M059J (cell line): ENCODE measurements at places on chromosomes 7 and 10.

GRCh38 chr7:45203936-45204445, 46.4 kb downstream of the RAMP3 start:
- peak; percentile 34 for DNase-seq

- DNase-seq = no peak
These were observed 139.7 kb upstream of the TMEM72 start for GRCh38 chr10:44771233-44771995.

- DNase-seq = no peak
These were observed 557 bp downstream of the CYTH3 start for GRCh38 chr7:6271694-6272440.

DNA sequence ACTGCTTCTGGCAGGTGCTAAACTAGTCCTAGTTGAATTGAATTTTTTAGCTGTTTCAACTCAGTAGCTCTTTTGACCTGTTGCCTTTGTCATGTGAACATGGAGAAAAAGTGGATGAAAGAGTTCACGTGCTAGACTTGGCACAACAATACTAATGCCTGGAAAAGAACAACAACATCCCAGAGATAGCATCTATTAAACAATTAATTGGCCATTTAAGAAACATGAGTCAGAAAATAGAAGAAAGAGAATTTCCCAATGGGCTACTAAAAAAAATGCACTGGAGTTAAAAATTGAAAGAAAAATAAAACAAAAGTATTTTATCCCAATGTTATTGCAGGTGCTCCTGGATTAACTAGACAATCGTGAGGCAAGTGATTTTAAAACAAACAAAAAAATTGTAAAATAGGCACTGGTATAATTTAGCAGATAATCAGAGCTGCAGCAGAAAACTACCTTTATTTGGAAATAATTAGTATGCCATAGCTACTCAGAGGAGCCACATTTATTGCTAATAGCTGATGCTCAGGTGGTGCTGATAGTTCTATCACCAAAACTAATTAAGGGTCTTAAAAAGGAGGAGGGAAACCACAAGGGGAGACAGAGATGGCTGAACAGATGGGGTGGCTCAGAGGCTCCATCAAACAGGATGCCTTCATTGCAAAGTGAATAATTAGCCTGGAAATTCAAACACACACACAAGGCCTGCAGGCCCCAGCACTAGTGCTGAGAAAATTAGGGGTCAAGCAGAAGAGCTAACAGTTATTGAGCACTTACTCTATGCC, 17.6 kb downstream of the CCDC71L start:
- DNase-seq = no peak

- DNase-seq = no peak
These were observed 433.9 kb downstream of the SORCS3 start for GRCh38 chr10:105075031-105075430.

DNA sequence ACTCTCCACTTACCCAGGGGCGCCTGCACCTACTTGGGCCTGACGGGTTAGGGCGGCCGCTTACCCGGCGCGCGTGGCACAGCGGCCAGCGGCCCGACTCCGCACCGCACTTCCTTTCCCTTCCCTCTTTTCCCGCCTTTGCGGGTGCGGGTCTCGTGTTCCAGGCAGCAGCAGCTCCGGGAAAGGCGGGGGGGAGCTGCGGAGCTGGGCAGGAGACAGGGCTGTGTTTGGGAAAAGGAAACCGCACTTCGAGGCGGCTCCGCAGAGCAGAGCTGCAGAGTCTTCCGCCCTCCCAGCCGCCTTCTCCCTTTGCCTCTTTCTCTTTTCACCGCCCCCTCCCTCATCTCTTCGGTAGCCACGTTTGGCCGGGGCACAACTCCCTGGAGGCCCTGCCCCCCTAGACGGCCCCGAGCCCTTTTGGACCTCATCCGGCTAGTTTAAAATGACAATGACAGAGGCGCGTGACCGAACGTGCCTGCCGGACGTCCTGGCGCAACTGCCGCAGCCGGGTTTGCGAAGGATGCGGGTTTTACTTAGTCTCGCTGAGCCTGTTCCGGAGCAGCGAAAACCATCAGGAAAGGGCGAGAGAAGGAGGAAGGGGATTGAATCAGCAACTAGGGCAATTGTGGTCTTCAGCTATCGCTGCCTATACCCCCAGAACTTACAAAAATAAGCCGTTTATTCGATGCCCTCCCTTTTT, 7.9 kb upstream of the PAX2 start:
- DNase-seq = no peak

DNA sequence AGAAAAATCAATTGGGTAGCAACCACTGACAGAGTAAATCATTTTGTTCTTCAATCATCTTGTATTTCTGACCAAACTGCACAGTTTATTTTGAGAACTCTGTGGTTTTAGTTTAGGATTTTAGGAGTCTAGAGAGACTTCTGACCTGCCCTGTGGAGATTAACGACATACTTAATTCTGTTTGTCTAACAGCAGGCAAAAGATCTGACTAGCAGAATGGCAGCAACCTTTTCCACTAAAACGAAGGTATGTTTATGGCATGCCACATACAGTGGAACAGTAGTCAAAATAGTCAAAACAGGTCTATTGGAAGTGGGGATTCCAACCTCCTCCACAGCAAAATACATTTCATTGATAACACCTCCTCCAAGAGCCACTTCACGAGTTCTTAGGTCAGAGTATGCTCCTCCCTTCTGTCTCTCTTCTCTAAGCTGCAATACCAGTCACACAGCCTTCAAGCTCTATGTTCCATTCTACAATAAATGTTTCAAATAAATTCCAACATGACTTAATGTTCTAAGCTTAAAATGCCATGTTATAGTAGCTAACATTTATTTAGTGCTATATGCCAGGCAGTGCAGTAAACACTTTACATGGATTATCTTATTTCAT, 34.4 kb downstream of the NRCAM start:
- DNase-seq = no peak

- no peak for DNase-seq
These were observed 158.0 kb downstream of the AUTS2 start for GRCh38 chr7:69756235-69756634.

DNA sequence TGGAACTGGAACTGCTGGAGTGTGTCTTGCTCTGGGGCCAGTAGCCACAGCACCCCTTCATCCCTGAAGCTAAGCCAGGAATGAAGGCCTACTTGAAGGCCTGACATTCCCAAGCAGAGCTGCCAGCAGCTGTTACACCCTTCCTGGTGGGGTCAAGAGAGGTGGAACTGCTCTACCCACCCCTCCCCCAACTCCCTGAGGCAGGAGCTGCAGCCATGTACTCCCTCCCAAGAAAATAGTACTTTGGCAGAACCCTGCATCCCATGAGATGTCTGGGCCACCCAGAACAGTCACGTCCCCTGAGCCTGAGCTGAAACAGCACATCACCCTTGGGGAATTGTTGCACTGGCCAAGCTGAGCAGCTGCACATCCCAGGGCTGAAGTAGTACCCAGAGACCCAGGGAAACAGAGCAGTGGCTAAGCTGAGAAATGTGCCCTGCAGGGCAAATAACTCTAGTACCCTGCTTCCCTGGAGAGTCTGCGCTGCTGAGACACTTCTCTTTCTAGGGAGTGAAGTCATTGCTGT, 63.4 kb upstream of the PLA2G12B start:
- DNase-seq = no peak

DNA sequence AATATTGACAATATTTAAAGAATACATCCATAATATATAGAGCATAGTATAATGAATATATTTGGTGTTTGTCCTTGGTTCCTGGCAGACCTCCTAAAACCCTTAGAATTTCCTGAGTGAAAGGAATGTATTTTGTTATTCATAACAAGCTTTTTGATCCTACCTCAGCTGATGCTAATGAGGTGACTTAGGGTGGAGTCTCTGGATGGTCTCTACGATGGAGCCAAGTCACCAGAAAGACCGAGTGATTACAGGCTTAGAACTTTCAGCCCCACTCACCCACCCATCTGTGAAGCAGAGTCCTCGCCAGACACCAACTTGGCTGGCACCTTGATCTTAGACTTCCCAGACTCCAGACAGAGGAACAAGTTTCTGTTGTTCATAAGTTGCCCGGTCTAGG, 35.9 kb downstream of the UPF2 start:
- no peak for DNase-seq

DNA sequence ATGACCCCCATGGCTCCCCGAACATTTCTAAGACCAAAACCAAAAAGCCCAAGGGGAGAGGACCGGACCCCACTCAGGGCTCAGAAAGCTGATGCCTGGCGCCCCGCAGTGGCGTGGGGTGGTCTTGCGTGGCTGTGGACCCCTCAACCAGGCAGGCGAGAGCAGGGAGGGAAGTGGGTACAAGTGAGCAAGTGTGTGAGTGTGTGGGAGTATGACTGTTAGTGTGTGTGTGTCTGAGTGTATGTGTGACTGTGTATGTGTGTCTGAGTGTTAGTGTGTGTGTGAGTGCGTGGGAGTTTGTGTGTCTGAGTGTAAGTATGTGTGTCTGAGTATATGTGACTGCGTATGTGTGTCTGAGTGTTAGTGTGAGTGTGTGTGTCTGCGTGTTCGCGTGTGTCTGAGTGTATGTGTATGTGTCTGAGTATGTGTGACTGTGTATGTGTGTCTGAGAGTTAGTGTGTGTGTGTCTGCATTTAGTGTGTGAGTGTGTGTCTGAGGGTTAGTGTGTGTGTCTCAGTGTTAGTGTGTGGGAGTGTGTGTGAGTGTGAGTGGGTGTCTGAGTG, 34.0 kb upstream of the INSIG1 start:
- DNase-seq = no peak

DNA sequence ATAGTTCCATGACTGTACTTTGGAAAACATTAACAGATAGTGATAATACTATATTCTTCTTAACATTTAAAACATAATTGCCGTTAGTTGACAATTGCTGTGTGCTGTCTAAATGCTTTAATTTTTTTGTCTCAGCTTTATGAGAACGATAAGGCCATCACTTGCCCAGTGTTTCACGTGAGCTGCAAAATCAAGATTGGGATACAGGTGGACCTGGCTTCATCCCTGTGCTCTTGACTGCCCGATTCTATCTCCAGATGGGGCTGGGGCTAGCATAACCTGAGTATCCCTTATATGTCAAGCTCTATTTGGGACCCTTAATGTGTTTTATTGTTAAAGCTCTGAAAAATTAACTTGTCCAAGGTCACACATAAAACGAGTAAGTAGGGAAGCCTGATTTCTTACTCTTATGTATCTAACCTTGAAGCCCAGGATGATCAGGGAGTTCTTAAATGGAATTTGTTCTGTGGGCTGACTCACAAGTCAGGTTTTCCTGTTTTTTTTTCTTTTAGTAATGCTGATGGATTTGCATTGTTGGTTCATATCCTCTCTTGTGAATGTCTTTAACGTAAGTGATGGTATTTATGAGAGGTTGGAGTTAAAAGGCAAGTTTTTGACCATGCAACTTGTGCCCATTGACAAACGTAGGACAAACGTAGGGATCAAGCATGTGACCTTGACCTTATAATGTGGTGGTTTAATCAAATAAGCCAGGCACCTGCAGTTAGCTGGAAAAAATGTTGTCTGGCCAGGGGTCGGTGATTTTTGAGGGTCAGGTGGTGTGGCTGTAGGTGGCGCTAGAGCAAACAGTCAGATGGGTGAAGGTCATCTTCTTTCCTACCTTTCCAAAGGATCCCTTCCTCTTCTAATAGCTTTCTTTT, 3.6 kb downstream of the PRKAR2B start:
- peak; percentile 46 for DNase-seq
